Activated CD4-positive, alpha-beta T cell treated with anti-CD3 and anti-CD28 coated beads, Interleukin-2, amount 50 U/mL, for 48 hours (primary cell): ENCODE measurements at places on chromosomes 16 and 17.

DNA sequence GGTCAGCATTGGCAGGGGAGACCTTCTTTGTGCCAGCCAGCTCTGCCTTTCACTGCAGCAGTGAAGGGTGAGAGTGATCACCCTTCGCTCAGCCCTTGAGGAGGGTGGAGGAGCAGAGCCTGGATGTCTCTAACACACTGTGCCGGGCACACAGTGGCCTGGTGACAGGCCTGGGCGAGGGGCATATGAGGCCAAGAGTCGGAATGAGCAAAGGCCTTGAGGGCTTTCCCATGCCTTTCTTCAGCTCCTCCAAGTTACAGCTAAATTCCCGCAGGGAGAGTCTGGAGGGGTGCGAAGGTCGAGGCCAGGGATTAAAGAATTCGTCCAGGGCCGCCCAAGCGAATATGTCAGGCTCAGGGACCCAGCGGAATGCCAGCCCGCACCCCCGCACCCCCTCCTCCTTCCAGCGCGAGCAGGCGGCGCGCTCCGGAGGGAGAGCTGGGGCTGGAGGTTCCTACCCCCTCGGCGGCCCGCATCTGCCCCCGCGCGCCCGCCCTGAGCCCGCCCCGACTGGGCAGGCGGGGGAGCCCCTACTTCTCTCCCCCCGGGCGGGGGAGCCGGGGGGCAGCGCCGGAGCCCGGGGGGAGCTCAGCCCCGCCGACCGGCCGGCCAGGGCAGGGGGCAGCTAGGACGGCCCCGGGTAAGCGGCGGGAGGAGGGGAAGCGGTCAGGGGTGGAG lies at the start of gene RASL10B:
Gene RASL10B (plus strand): TSS at position 401 of the 678 bp plus-strand sequence. CDS start 3,546 bp downstream, outside the sequence.
- DNase-seq: peak; percentile 65

DNA sequence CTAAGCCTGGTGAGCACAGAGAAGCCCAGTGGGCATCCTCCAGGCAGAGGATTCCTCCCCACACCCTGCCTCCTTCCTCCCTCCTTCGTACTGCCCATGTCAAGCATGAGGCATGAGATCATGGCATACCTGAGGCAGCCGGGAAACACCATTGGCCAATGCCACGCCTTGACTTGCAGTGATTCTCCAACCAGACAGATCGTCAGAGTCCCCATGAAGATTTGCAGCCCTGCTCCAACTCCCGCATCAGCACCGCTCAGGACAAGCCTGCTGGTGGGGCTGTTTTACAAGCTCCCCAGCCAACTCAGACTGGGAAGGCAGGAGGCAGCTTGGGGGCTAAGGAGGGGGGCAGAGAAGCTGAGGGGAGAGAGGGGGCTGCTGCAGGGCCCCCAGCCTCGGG lies 2.9 kb upstream of the KRT16 start:
- DNase-seq: no peak

DNA sequence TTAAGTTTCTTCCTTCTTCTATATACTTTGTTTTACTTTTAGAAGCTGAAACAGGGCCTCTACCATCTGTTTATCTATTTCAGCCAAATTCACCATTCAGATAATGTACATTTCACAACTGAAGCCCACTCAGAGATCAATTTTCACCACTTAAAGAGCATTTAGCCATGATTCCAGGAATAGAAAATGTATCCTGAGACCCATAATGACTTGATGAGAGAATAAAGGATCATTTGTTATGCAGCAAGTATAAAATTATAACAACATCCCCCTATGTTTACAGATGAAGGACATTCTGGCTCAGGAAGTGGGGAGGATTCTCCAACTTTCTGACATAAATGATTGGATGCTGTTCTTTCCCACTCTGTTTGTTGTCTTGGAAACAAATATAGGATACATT lies 962.1 kb upstream of the EEF2KMT start:
- DNase-seq: no peak

DNA sequence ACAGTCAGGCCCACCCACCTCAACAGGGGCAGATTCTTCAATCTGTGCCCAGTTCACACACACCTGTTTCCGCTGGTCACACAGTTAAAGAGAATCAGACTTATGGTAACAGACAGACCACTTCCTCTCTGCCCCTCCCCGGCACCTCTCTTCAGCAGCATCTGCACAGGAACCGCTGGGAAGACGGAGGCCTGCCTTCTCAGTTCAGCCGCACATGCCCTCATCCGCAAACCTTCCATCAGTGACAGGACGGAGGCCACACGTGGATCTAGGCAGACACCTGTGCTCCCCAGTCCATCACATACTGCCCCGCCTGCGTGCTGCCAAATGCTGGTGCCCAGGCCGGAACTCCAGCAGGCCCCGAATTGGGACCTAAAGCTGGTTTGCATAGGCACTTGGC lies 10.3 kb downstream of the PHB1 start:
- DNase-seq: no peak

DNA sequence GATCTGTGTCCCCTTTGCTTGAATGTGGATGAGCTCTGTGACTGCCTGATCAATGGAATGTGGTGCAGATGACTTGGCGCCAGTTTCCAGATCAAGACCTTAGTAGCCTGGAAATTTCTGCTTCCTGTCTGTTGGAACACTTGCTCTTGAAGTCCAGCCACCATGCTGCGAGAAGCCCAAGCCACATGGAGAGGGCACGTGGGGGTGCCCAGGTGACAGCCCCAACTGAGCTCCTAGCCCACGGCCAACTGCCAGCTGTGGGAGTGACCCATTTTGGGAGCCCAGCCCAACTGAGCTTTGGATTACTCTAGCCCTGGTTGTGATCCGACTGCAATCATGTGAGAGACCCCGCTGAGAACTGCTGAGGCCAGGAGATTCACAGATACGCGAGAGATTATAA lies 3.3 kb upstream of the ITGAM start:
- DNase-seq: no peak
